ENCODE measurements at places on chromosomes 2 and 18.

- DNase-seq, result no peak
These were observed 80.7 kb upstream of the DAPL1 start for GRCh38 chr2:158714420-158714819.

DNA sequence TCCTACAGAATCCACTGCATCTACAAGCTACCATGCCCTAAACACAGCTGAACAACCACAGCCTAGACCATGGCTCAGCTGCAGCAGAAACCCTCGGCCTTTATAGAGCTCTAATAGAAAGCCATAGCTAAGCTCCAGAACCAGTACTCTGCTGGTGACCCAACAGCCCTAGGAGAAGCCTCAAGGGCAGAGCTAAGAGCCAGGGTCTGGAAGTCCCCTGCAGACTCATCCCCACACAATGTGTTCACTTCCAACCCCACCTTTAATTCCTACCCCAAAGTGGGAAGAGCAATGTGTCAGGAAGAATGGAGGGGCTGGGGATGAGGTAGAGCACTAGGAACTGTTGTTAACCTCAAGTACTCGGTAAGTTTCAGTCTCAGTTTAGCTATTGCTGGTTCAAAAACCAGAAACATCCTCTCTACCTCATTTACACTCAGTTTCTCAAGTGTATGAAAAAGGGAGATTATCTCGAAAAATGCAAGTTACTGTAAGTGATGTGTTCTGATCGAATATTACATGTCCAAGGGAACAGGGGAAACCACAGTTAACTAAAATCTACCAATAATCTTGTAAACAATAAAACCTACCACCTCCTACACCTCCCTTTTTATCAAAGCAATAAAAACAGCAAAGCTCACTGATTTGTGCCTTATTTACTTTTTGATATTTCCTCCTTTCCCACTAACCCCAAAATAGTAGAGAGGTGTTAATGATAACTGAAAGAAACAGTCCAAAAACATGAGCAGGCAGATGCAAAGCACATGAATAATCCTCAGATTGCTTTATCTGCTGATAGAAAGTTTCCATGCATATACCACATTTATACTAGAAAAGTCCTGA lies 36.2 kb downstream of the THADA start:
- DNase-seq, result no peak

DNA sequence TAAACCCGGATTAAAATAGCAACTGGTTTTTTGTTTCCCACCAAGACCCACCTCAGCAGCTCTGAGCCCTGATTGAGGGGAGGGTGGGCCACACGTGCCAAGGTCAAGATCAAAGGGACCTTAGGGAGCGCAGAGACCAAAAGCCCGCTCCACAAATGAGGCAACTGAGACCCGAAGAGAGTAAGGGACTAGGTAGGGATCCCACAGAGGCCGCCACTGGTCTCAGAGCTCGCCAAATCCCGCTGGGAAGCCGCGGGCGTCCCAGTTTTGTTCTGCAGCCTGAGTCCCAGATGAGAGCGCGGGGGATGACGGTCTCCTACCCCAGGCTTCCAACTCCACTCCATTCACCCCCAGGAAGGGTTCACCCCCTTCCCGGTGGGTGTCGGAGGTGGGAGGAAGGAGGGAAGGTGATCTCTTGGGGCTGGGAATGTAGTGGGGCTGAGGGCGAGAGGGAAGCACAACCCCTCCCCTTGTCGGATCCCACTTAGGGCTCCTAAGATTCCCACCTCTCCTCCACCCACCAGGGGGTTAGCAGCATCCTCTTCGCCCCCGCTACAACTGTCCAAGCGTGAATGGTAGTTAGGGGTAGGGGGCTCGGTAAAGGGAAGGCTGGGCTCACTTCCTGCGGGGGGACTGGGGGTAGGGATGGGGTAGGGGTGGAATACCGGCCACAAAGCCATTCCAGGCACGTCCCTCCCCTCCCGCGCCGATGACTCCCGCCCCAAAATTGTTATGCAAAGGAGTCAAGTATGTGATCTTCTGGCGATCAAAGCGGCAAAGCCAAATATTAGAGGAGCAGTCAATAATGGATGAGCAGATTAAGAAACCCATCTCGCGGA lies 7.3 kb upstream of the EN1 start:
- DNase-seq, result no peak

GRCh38 chr2:196314157-196314556 lies 142.8 kb upstream of the STK17B start:
- no peak for DNase-seq

- DNase-seq, result peak; percentile 22
These were observed 122.3 kb upstream of the KYNU start for GRCh38 chr2:142755191-142755590.

DNA sequence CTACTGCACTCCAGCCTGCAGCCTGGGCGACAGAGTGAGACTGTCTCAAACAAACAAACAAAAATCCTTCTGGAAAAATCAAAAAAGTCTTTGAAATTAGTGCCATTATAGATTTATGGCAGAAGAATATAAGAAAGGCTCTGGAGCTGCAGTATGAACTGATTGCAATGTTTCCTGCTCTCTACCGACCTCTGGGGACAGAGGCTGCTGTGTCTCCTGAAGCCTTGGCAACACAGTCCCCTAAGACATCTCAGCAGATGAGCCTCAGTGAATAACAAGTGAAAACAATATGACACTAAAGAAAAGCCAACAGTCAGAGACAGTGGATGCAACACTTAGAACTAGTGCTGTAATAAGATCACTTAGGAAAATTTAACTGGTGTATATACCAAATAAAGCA lies 494.9 kb upstream of the LRATD1 start:
- DNase-seq, result no peak

DNA sequence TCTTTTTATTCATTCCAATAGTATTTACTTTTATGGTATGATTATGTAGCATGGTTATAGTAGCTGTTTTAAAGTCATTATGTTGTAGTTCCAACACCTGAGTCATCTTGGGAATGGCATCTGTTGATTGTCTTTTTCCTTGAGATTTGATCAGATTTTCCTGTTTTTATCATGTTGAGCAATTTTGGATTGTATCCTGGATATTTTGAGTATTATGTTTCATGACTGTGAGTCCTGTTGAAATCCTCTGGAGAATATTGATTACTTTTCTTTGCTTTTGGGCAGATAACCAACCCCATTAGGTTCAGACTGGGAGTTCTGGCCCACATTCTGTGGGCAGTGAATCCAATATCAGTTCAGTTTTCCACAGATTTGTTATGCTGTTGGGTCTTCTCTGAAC lies 163.2 kb upstream of the SPRED2 start:
- no peak for DNase-seq

GRCh38 chr18:57171026-57171425 lies 24.1 kb downstream of the BOD1L2 start:
- DNase-seq, result no peak

Measured in amniotic epithelial cell (primary cell).